ENCODE measurements at places on chromosomes 5 and 9. TPM values are rescaled to one million over a fixed set of nuclear protein-coding genes. Genes with fewer than 3 reads are reported as not detected.

The PCDHB13 gene
- total RNA-seq: 2.9 TPM

The FOXD4L3 gene
- not detected for total RNA-seq

The MOB3B gene
- 20.9 TPM for total RNA-seq

The EGR1 gene
- total RNA-seq: 28.5 TPM

The C9 gene
- 0.21 TPM for total RNA-seq

GRCh38 chr9:104774831-104775573 is 11.1 kb downstream of the NIPSNAP3B start:
- no peak for DNase-seq

- no peak for DNase-seq
Observed at GRCh38 chr9:8732367-8733075, 932.9 kb upstream of the DMAC1 start.

DNA sequence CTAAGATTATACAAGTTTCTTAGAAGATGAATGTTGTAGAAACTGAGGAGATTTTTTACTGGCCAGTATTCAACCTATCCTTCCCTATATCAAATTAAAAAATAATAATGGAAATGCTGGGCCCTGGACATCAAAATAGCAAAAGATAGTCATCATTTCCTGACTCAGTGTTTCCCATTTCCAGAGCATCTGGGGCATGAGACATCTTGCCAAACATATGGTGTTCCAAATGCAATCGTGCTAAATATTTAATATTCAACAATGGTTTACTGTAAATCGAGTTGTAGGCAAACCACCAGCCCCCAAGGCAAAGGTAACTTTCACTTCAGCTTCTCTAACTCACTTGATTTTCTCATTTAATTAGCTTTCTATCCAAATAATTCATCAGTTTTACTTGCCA is 152.9 kb downstream of the FRMD3 start:
- DNase-seq: no peak

- DNase-seq: peak; percentile 93
Observed at GRCh38 chr5:149381986-149382338, 2.9 kb upstream of the IL17B start.

DNA sequence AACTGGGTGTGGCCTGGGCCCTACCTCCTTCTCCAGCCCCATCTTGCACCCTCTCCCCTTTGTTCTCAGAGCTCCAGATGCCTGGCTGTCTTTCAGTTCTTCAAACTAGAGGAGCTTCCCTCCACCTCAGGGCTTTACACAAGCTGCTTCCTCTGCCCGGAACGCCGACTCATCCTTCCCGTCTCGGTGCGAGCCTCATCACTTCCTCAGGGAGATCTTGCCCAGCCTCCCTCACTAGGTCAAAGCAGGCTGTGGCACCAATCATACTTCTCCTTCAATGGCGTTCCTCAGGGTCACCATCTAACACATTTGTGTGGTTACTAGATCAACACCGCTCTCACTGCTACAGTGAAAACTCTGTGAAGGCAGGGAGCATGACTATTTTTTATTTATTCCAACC is 56.2 kb upstream of the ZSWIM6 start:
- no peak for DNase-seq

- no peak for DNase-seq
Observed at GRCh38 chr5:134083517-134083916, 31.0 kb upstream of the TCF7 start.

DNA sequence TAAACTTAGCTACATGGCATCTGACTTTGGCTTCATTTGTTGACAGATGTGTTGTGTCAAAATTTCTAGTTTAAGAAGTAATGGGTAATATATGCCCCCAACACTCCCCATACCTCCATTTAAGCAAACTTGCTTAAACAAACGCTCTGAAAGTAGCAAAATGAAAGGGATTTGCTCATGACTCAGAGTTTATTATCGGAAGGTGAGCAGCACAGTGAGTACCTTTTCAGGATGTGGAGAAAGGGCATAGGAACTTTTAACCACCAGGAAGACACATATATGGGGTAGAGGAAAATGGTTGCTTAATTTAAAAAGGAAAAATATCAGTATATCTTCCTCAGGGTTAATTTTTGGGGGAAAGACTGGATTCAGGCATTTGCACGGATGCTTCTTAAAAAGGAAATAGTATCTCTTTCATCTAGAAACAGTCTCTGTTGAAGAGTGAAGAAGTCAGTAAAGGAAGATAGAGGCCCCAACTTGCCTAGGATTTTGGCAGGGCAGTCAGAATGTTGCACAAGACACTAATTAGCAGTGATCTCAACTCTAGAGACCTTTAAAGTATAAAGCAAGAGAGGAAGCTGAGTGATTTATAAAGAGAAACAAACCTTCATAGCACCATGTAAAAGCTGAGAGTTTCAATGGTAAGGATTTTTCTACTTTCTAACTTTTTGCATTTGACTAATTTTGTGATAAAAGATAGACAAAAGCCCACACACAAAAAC is 155.1 kb downstream of the TRIO start:
- no peak for DNase-seq
